ENCODE measurements at places on chromosomes 13 and 19.

DNA sequence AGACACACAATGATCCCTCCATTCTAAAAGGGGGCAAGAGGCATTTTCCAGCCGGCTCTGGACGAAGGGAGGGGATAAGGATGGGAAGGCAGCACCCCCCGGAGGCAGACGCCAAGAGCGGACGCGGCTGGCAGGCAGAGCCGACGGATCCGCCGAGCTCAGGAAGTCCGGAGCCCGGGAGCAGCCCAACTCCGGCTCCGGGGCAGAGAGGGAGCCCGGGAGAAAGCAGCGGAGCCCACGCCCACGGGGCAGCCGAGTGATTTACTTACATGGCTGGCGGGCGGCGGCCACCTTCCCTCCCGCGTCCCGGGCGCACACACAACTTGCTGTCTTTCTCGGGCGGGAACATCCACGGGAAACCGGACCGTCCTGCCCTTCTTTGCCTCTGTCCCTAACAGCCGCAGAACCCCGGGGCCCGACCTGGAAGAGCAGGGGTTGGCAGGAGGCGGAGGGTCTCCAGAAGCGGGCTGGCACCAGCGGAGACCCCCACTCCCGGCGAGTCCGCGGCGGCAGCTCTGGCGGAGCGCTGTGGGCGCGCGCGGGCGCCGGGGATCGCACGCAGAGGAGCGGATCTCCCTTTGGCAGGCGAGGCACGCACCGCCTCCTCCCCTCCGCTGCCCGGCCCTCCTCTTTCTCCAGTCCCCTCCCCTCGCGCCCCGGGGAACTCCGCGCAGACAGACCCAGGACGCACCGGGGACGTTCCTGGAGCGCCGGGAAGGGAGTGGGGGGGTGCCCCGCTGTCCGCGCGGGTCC, at the start of gene LHFPL6:
LHFPL6 (minus strand) TSS at position 580 of the 753 bp plus-strand sequence.
- peak; percentile 73 for DNase-seq

DNA sequence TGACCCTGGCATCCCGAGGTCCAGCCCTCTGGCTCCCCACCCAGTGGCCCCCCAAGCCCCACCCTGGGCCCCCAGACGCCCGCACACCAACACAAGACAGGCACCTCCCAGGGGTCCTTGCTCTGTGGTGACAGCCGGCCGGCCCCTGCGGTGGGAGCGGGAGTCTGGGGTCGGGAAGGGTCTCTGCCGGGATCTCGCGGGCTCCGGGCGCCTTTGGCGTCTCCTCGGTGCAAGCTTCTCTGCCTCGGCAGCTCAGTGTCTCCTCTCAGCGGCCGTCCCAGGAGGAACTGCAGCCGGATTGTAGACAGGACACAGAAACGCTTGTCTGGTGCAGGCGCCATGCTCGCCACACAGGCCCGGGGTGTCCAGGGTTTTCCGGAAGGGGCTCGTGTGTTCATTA, 43.7 kb downstream of the TMEM255B start:
- DNase-seq: no peak

GRCh38 chr13:85031771-85032170, 767.4 kb downstream of the SLITRK6 start:
- DNase-seq: no peak

- no peak for DNase-seq
Measured at GRCh38 chr13:106350208-106350607, 185.3 kb downstream of the EFNB2 start.

- no peak for DNase-seq
Measured at GRCh38 chr13:65330691-65331090, 1899.4 kb downstream of the PCDH9 start.

GRCh38 chr19:45446944-45447343, 20.9 kb upstream of the FOSB start:
- no peak for DNase-seq

DNA sequence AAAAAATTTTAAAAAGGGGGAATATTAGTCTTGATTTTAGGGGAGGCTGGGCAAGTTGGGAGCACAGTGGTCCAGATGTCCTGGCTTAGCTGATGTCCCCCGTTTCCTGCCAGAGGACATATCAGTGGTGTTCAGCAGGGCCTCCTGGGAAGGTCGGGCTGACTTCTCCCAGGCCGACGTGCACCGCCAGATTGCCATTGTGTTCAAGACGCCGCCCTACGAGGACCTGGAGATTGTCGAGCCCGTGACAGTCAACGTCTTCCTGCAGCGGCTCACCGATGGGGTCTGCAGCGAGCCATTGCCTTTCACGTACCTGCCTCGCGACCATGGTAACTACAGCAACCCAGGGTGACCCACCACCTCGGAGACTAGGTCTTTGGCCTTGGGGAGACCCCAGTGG, 6.4 kb upstream of the CLASRP start:
- no peak for DNase-seq

GRCh38 chr19:57888560-57889231, at the start of gene ZNF814:
Gene ZNF814, minus strand, starts transcription at chr19:57889037. Its CDS starts 235 bp downstream, at chr19:57888802.
- peak; percentile 86 for DNase-seq

DNA sequence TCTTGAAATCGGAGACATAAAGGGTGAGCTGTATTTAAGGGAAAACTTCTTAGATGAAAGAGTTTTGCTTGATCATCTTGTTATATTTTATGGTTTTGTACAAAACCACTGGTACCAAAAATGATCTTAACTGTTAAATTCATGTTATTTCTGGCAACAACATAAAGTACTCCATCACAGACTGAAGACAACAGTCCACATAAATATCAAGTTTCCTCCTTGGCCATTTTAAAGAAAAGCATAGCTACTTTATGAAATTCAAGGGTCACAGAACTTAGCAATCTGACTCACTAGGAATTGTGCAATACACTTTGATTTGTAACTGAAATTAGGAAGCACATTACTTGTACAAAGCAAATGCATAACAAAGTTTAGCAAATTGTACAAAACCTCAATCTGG, 66.3 kb downstream of the TBC1D4 start:
- DNase-seq: no peak

DNA sequence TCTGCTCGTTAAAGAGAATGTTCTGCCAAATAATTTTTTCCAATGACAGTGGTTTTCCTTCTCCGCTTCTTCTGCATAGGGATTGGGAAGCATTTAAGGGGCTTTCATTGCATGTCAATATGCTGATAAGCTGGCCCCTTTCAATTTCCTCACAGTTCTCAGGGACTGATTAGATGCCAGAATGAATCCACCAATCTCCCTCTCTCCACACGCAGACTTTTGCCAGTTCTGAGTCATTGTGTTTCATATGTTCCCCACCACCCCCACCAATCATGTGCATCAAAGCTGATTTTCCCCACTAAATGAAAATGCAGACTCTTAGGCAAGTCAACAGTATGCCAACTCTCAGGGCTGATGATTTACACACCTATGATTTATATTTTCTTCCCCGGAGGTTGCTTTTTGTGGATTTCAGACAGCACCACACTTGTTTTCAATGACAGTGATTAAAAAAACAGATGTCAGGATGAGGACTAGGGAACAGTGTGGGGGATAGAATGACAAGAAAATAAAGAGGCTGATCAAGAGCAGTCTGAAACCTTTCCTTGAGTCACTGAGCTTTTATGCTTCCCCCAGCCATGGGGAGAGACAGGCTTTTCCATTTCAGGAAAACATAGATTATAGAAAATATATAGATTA, 47.9 kb upstream of the C13orf42 start:
- no peak for DNase-seq
